ENCODE measurements at places on chromosomes 13 and 19. TPM values are rescaled to one million over a fixed set of nuclear protein-coding genes. Genes with fewer than 3 reads are reported as not detected.

The BRSK1 gene
- total RNA-seq, result 5.4 TPM

The VMAC gene
- 0.36 TPM for total RNA-seq

The SLC25A30 gene
- total RNA-seq, result 9.5 TPM

The TGFB1 gene
- 125 TPM for total RNA-seq

The STAP2 gene
- total RNA-seq, result not detected

The PCDH9 gene
- 7.8 TPM for total RNA-seq

The PLPP2 gene
- total RNA-seq, result 104 TPM

The IQCN gene
- 0.55 TPM for total RNA-seq

The APBA3 gene
- total RNA-seq, result 13.3 TPM

Measured in A549 treated with DMSO at 1 μM for 4 hours (cell line).